NCI-H1417 treated with DMSO at 0.1 percent for 48 hours (cell line): ENCODE measurements at places on chromosomes 6 and 20.

DNA sequence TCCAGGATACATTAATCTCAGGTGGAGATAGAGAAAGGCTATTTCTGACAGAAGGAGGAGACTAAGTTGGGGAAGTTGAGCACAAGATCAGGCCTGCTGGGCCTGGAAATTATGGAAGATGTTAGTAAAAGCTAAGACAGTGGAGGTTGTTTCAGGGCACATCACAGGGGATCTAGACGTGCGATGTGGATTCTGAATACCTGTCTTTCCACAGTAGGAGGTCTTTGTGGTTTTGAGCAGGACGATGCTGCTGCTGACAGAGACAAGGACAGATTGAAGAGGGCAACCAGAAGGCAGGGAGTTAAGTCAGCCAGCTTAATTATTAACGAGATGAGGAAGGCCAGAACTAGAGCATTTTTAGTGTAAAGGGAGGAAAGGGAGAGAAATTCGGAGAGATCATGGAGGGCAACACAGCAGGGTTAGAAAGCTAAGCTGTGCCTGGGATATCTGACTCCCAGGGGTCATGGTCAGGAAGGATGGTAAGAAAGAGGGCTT, 384.9 kb downstream of the MAFB start:
- no peak for DNase-seq

DNA sequence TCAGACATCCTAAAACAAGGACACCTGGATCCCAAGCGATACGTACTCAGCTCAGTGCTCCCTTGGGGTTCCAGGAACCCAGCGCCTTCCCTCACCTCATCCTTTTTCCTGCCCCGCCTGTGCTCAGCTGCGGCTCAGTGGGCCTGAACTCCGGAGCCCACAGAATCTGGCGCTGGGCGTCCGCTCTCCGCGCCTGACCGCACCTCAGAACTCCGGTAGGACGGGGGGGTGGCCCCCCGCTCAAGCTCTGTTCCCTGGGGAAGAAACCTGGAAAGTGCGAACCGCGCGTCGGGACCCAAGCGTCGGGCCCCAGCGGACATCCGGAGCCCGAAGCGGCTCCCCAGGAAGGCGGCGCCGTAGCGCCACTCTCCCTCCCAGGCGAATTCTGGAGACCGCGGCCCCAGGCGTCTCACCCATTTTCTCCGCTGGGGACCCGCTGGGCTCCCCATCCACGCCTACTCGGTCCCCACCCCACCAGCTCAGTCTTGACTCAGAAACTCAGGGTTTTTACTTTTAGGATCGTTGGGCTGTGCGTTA, 336 bp upstream of the LY6G5C start:
- DNase-seq, result no peak

- DNase-seq, result no peak
Observed at GRCh38 chr6:40626886-40627285, 39.7 kb upstream of the LRFN2 start.

- DNase-seq, result peak; percentile 59
Observed at GRCh38 chr6:170279977-170280688, 10.7 kb downstream of the DLL1 start.

GRCh38 chr6:129607581-129608186, 102.3 kb downstream of the ARHGAP18 start:
- no peak for DNase-seq

- no peak for DNase-seq
Observed at GRCh38 chr6:110266996-110267395, 86.8 kb downstream of the CDC40 start.

GRCh38 chr20:34871320-34871926, 1.2 kb downstream of the GGT7 start:
- DNase-seq, result no peak

- no peak for DNase-seq
Observed at GRCh38 chr20:33909331-33909921, 84.3 kb upstream of the RALY start.

- DNase-seq, result no peak
Observed at GRCh38 chr6:1602049-1602713, 7.5 kb upstream of the FOXC1 start.

GRCh38 chr20:45997187-45997586, 11.5 kb upstream of the MMP9 start:
- no peak for DNase-seq

DNA sequence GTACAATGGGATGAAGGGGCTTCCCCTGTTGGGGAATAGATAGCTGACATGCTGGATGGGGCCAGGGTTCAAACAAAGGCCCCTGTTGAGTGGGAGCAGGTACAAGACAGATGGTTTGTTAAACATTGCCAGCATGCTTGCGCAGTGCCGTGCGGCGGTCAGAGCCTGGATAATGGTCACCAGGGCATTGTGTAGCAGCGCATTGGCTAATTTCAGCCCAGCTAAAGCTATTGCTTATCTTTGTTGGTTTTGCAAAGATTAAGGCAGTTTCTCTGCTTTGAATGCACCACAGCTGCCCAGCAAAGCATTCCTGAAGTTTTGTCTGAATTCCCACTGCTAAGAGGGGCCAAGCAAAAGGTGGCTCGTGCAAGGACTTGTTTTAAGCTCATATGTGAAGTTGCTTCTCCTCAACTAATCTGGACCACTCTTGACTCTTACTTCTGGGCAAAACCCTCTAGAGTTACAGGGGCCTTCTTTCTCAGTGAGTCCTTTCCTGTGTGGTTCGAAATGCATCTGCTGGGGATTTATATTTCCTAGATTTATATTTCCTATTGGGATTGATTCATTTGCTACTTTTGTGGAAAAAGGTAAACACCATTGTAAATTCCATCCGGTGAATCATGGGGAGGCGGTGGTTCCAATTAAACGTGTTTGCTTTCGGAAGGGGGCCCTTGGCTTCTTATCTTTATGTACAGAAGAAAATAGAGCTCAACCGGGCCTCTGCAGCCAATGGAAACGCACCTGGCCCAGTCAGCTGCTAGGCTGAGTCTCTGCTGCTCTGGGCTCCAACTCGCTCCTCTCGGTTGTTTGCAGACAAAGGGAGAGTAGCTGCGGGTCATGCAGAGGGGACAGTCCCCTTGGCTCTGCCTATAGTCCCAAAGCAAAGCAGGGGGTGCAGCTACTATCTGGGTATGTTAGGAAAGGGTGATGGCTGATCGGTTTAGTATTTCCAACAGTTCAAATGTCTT, 72.1 kb downstream of the FOXA2 start:
- DNase-seq, result peak; percentile 81

DNA sequence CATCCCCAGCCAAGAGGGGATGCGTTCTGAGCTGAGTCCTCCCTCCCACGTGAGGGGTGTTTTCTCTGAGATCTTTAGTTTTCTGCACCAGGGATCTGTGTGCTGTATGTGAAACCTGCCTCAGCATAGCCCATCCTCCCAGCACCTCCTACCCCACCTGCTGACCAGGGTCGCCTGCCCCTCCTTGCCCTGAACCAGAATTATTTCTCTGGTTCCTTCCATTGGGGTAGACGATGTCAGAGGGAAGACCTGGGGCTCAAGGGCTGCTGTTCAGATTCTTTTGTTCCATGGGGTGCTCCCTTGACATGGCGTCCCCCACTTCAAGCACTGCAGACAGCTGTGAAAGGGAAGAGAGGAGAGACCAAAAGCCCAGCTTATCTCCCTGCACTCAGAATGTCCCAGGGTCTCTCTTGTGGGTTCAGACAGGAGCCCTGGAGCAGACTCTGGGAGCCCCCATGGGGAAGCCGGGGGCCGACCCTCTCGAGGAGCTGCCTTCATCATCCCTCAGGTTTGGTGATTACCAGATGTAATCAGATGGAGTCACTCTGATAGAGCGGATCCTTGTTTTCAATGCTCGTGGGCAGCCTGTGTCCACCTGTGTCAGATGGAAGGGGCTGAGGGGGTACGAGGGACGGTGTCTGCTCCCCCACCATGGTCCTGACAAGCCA, 74.3 kb downstream of the ERMARD start:
- no peak for DNase-seq

DNA sequence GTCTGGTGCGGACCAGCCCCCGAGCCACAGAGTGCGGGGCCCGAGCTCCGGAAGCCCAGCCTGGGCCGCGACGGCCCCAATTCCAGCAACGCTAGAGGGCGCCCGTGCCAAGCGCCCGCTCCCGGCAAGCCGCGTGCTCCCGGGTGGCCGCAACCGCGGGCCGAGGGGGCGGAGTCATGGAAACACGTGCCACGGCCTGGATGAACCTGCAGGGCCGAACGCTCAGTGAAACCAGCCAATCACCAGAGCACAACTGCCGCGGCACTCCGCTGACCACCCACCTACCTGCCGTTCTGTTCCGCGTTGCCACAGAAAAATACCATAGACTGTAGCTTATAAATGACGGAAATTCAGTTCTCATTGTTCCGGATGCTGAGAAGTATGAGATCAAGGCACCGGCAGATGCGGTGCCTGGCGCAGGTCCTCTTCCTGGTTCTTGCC, 85.7 kb upstream of the FOXC1 start:
- no peak for DNase-seq

DNA sequence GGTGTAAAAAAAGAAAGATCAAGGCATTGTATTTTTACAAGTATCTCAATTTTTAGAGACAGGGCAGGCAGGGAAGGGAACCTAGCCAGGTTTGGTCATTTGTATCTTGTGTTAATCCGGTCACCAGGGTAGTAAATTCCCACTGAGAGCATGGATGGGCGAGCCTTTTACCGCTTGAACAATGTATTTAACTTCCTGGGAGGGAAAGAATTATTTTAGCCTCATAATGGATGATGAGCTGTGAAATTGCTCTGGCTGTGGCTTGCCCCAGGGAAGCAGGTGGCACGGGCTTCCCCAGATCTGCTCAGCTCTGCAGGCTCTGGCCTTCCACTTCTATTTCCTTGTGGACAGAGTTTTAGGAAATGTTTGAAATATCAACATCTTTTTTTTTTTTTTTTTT, 72.9 kb downstream of the TOX2 start:
- DNase-seq, result peak; percentile 87

DNA sequence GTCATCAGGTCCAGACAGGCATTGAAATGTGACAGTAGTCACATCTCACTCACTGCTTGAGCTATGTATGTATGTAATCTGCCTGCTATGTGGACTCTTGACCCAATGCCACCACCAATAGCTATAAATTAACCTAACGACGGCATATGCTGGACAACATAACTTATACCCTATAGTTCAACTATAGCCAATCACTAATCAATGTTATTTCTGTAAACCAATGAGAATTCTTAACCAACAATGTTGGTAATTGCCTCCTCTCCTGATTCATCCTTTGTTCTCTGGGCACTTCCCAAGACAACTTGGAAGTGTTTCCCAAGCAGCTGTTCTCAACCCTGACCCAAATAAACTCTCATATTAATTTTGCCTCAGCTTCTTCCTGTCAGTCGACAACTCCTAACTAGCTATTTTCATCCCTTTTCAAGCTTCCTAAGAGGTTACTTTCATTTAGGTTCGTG, 24.1 kb upstream of the SERPINB1 start:
- DNase-seq, result no peak

DNA sequence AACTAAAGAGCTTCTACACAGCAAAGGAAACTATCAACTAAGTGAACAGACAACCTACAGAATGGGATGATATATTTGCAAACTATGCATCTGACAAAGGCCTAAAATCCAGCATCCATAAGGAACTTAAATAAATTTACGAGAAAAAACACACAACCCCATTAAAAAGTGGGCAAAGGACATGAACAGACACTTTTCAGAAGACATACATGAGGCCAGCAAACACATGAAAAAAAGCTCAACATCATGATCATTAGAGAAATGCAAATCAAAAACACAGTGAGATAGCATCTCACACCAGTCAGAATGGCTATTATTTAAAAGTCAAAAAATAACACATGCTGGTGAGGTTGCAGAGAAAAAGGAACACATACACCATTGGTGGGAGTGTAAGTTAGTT, 24.5 kb downstream of the AGPAT4 start:
- DNase-seq, result no peak

DNA sequence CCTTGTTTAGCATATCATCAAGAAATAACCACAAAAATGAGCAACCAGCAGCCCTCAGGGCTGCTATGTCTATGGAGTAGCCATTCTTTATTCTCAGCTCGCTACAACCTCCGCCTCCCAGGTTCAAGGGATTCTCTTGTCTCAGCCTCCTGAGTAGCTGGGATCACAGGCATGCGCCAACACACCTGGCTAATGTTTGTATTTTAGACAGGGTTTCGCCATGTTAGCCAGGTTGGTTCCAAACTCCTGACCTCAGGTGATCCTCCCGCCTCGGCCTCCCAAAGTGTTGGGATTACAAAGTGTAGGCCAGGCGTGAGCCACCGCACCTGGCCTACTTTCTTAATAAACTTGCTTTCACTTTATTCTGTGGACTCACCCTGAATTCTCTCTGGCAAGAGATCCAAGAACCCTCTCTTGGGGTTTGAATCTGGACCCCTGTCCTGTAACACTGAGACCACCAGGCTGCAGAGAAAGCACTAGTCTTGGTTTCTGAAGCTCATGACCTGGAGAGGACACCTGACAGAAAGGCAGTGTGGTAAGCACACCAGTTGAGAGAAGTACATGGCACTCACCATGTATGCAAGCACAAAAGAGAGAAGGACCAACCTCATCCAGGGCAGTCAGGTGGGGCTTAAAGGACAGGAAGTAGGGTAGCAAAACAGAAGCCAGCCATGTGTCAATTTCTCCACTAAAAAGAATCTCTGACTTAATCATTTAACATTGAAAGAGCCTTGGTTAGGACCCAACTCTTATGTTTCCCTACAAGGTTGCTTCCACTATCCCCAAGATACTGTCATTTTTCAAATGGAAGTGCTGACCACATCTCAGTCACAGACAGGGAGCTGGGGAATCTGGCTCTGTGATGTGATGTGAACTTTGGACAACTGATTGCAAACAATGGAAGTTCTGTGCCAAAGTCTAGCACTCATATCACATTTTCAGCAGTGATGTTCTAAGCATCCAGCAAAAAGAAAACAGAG, 97.4 kb upstream of the DST start:
- DNase-seq, result no peak
